ENCODE measurements at places on chromosomes 1 and 21.

DNA sequence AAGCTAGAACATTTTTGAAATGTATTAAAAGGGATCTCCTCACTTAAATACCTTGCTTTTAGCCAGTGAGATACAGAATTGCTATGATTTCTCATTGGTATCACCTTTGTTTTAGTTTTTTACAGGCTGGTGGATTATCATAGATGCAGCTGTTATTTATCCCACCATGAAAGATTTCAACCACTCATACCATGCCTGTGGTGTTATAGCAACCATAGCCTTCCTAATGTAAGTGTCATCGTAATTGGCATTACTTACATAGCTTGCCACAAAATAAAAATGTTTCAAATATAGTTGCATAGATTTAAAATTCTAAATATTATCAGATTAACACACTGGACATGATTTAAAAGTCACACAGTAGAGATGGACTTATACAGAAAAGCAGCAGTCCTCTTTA lies 4.7 kb downstream of the TMEM50A start:
- DNase-seq: no peak

DNA sequence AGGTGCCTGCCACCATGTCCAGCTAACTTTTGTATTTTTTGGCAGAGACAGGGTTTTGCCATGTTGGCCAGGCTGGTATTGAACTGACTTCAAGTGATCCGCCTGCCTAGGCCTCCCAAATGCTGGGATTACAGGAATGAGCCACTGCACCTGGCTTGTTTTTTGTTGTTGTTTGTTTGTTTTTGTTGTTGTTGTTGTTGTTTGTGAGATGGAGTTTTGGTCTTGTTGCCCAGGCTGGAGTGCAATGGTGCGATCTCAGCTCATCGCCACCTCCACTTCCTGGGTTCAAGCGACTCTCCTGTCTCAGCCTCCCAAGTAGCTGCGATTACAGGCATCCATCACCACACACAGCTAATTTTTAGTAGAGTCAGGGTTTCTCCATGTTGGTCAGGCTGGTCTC lies 7.1 kb upstream of the L1TD1 start:
- DNase-seq: no peak

- DNase-seq: no peak
These were observed 213.2 kb upstream of the TMEM51 start for GRCh38 chr1:14940285-14940870.

GRCh38 chr1:65606426-65606825 lies 186.0 kb downstream of the LEPR start:
- DNase-seq: no peak

DNA sequence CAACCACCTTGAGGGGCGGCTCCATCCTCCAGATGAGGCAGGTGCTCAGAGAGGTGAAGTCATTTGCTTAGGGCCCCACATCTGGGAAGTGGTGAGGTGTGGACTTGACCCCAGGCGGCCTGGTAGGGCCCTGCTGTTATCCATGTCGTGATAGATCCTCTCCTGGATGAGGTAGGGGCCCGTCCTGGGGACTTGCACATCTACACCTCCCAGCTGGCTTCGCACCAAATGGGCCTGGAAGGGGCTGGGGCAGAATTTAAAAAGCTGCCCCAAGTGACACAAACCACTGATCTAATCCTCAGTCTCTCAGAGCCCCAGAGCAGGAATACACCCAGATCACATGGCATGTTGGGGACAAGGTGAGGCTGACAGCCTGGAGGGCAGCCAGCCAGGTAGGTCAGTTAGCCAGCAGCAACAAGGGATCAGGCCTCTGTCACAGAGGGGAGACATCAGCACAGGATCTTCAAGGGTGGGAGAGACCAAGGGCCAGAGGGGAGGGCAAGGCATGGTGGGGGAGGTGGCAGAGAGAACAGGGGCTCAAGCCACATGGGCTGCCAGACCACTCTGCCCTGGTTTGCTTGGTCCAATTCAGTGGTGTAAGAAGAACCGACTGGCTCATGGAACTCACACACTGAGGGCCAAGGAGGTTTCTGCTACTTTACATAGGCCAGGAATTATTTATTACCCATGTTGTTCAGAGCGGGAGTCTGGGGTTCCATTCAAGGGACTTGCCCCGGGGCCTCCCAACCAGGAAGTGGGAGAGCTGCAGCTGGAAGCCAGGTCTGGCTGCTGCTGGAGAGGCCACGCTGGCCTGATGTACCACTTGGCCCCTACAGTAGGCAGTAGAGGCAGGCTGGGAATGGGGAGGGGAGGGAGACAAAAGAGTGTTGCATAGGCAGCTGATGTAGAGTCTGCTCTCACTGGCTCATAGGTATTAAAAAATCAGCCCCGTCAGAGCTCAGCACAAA lies 12.1 kb downstream of the LRP8 start:
- no peak for DNase-seq

GRCh38 chr21:39675993-39676661 lies 63.4 kb downstream of the B3GALT5 start:
- DNase-seq: no peak

GRCh38 chr1:151612501-151613281 lies 841 bp downstream of the SNX27 start:
- DNase-seq: peak; percentile 3

DNA sequence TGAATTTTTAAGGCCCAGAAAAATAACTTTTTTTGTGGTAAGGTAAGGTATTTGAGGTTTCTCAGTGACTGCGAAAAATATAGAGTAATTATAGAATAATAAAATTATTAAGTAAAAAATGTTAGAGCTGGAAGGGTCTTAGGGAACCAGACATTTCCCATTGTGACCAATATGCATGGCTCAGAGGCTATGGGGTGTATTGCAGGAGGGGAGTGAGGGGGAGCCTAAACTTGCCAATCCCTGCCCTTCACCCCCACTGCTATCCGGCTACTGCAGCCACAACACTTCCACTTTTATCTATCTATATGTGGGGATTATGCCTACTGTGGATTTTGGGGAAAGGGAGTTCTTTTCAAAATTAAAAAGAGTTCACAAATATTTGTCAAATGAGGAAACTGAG lies 7.6 kb upstream of the GADD45A start:
- DNase-seq: no peak

GRCh38 chr1:231774719-231775335 lies 148.2 kb downstream of the DISC1 start:
- DNase-seq: no peak

DNA sequence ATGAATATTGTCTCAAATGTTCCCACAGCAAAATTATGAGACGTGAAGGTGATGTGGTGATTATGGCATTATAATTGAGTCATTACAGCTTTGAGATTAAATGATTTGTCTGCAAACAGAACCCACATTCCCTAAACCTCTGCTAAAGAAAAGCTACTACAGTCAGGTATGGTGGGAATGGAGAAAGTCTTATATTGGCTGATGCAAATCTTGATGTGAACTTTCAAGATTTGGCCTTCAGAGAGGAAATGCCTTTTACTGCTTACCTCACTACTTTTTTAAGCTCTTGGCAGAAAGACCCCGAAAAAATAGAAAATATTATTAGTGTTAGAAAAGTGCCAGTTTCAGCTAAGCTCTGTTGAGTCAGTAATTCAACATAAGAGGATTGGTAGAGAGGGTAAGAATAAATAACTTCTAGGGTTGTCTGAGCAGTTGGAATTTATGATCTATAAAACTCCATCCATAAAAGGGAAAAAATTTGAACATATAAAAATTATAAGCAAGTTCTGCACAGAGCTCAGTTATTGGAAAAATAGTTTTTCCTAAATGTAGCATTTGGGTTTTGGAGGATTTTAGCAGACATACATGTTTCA lies 47.8 kb upstream of the RGS5 start:
- no peak for DNase-seq

- no peak for DNase-seq
These were observed 280.5 kb upstream of the CAMK1G start for GRCh38 chr1:209302779-209303568.

DNA sequence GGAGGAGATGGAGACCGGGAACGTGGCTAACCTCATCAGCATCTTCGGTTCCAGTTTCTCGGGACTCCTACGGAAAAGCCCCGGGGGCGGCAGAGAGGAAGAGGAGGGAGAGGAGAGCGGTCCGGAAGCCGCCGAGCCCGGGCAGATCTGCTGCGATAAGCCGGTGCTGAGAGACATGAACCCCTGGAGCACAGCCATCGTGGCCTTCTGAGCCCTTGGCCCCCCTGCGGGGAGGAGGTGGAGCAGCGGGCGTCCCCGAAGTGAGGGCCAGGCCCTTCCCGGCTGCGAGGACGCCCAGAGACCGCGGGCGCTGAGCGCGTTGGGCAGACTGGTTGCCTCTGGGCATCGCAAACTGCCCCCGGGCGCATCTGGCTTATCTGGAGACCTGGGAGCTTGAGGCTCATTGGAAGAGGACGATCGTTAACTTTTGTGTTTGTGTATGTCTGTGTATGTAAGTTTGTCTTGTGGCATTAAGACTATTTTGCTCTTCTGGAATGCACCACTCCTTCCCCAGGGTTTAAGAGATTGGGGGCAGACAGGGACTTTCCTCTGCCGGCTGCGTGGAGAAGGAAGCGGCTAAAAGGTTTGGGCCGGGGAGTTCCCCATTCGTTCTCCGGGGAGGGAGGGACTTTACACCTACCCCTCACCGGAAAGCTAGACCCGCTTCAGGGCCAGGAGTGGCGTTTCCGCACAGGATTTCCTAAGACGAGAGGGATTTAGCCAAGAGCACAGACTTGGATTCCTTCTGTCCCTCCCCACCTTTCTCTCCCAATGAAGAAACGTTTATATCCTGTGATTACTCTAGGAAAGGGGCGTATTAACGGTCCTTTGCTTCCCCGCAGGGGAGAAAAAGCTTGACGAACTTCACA lies 1.4 kb downstream of the IER5 start:
- peak; percentile 58 for DNase-seq

GRCh38 chr1:212127221-212127620 lies 91.7 kb downstream of the DTL start:
- DNase-seq: no peak

- no peak for DNase-seq
These were observed 89.6 kb downstream of the UBIAD1 start for GRCh38 chr1:11362547-11363021.

GRCh38 chr1:96104506-96104905 lies 617.1 kb upstream of the PTBP2 start:
- DNase-seq: no peak

DNA sequence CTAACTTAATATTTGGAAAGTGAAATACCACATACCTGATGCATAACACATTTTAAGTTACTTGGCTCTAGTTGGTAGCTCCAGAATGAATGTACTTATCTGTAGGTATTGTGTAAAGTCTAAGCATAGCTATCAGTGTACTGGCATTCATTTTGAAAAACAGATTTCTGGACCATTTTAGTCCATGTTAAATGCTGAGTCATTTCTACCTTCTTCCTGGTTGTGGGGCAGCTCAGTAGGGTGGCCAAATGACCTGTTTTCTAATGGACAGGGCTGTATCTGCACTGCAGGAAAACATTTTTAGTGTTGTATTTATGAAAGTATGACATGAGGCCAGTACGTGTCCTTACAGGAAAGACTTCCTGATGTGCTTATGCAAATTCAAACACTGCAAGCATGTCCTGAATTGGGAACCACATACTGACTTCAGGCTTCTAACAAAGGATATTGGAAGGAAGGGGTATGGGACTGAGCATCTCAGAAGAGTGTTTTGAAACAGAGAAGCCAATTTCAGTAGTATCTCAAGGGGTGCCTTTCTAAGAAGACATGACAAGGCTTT lies 300.3 kb upstream of the B3GALT2 start:
- DNase-seq: no peak

GRCh38 chr1:202568826-202569225 lies 141.4 kb downstream of the SYT2 start:
- DNase-seq: no peak

GRCh38 chr1:187794561-187794960 lies 965.8 kb downstream of the PLA2G4A start:
- no peak for DNase-seq

DNA sequence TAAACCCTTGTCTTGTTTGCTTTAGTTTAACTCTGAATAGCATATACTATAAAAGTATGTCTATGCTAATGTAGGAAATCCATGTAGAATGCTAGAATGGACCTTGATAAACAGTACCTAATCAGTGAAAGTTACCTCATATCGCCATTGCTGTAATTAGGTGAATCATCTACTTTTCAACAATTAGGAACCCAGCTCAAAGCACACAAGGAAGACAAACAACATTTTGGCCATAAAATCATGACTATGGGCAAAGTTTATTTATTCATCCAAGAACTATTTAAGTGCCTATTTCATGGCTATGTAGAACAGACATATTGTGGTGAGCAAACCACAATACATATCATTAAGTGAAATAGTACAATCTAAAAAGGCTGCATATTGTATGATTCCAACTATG lies 1043.2 kb downstream of the BRINP3 start:
- DNase-seq: no peak

GRCh38 chr1:48251821-48252220 lies 29.3 kb downstream of the SLC5A9 start:
- no peak for DNase-seq

GRCh38 chr1:64895500-64895899 lies 70.8 kb downstream of the JAK1 start:
- no peak for DNase-seq

DNA sequence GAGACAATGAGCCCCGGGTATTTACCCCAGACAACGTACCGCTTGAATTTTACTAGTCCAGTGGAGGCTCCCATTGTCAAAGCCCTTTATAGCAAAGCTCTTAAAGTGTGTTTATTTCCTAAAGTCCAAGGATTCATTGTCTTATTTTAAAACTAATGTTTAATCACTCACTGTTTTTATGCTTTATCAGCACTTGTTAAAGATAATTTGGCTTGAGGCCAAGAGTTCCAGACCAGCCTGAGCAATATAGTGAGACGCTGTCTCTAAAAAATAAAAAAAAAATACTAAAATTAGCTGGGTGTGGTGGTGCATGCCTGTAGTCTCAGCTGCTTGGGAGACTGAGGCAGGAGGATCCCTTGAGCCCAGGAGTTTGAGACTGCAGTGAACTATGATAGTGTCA lies 202.8 kb downstream of the RYR2 start:
- no peak for DNase-seq

Data from activated CD8-positive, alpha-beta memory T cell treated with anti-CD3 and anti-CD28 coated beads for 4 hours (primary cell).